Activated gamma-delta T cell (primary cell): ENCODE measurements at places on chromosomes 1 and 21.

GRCh38 chr1:154253671-154254070 is 18.8 kb upstream of the HAX1 start:
- DNase-seq, result no peak

DNA sequence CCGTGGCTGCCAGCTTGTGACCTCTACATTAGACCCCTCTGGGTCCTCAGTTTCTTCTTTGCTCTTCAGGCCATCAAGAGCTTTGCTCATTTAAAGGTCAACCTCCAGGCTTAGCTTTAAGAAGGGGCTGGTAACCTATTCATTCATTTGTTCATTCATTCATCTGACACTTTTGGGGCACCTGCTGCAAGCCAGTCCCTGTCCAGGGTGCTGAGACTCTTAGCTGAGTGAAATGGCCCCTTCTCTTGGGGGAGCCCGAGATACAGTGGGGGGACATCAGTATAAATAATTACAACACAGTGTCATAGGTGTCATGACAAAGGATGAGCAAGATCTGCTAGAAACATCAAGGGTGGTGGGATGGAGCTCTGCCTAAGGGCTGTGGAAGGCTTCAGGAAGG is 10.5 kb upstream of the TTC4 start:
- no peak for DNase-seq

- no peak for DNase-seq
Measured at GRCh38 chr1:17654519-17654918, 100.6 kb upstream of the ACTL8 start.

DNA sequence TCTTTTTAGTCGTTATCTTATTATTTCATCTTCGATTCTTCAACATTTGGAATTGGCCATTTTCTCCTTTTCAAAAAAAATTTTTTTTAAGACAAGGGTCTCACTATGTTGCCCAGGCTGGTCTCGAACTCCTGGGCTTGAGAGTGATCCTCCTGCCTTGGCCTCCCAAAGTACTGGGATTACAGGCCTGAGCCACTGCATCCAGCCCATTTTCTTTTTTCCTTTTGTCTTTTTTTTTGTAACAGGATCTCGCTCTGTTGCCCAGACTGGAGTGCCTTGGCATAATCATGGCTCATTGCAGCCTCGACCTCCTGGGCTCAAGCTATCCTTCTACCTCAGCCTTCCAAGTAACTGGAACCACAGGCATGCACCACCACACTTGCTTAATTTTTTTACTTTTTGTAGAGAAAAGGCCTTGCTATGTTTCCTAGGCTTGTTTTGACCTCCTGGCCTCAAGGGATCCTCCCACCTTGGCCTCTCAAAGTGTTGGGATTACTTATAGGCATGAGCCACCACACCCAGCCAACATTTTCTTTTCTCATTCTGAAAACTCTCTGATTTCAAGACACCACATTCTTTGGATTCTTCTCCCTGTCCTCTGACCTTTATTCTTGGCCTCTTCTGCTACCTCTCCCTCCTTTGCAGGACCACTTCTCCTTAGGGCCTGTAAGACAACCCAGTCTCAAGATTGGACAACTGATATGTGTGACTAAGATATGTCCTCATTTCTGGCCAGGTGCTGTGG is 6.0 kb upstream of the MAP1LC3C start:
- no peak for DNase-seq

DNA sequence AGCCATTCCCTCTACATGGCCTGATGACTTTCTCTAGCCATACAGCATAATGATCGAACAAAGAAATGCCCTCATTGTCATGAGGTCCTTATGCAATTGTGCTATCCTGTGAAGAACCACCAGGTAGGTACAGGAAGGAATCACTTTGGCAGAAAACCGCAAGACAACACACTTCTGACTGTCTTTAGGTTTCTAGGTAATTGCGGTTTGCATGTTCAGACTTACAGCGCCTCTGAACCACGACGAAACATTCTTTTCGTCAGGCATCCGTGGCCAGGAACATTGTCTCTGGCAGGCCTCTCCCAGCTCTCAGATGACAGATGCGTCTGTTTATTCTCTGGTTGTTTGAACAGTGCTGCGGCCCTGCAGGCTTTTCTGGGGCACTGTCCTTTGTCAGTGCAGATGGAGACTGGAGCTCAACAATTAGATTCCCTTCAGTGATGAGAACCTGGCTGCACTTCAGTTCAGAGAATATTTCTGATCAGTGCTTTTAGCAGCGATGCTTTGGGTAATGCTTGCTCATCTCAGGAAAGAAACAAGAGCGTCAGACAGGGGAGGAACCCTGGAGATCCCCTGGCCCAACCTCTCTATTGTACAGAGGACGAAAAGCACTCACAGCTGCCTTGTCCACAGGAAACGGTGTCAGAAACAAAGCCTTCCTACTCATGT is 63.4 kb downstream of the B3GALT5 start:
- no peak for DNase-seq

DNA sequence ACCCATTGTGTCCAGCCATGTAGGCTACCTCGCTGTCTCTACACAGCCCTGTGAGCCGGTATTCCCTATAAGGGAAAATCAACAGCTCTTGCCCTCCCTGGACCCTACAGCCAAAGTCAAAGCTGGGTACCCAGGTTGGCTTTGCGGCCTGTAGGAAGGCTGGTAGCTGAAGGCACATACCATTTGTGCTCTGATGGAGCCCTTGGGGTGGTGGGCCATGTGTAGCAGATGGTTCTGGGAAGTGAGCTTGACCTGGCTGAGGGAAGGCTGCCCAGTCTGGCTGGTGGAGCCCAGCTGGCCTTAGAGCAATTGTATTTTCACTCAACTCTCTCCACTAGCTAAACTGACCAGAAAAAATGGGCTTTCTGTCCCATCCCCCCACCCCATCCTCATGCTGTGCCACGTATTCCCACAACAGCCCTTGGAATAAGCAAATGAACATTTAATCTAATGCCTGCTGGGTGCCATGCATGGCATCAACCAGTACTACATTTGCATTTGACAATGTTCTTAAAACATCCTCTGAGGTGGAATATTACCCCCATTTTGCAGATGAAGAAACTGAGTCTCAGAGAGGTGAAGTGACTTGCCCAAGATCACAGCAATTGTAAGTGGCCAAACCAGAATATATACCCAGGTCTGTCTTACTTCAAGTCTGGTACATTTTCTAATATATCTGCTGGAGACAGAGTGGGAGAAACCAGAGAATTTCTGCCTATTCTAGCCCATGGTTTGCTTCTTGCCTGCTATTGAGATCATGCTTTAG is 56.8 kb downstream of the NDUFS5 start:
- no peak for DNase-seq

DNA sequence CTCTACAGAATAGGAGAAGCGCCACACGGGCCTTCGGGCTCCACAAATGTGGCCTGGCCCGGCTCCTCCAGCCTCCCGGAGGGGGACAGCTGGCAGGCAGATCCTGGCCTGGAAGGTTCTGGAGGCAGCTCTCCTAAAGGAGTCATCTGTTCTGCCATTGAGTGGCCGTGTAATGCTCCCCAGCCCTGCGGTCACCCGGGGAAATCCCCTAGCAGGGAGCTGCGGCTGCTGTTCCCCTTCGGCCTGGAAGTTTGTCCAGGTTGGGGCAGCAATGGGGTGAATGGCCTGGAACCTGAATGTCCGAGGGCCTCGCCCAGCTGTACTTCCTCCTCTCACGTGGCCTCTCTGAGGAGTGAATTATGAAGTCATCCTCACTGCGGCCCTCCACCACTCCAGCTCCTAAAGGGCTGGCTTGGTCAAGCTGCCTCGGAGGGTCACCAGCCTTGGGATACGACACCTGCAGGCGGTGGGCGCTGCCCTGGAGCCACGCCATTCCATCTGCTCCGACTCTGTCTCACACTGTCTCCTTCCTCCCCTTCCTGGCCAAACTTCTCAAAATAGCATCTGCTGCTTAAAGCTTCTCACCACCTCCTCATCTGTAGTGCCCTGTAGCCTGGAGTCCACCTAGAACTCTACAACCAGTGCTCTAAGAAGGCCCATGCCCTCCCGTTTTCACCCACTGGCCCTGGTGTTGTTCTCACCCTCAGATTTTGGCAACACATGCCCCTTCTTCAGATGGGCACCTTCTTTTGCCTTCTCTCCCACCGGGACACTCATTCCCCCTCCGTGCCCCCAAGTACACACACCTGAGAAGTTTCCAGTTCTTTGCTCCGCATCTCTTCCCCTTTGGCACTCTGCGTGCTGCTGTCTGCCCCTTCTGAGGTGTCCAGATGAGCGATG is 54.4 kb upstream of the TMPRSS2 start:
- no peak for DNase-seq

- DNase-seq, result no peak
Measured at GRCh38 chr1:20660847-20661206, 342 bp downstream of the DDOST start.

DNA sequence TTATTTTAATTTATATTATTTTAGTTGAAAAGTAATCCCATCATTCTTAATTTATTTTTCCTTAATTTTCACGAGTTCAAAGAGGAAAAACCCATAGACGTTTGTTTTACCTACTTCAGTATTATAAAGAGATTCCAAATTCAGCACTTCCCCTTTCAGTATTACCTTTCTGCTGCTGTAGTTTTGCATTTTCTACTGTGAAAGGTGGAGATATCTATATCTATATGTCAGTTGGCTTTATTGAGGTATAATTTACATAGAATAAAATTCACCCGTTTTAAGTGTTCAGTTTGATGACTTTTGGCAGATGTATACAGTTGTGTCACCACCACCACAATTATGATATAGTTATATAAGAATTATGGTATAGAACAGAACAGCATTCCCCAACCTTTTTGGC is 33.0 kb downstream of the MAST2 start:
- no peak for DNase-seq

DNA sequence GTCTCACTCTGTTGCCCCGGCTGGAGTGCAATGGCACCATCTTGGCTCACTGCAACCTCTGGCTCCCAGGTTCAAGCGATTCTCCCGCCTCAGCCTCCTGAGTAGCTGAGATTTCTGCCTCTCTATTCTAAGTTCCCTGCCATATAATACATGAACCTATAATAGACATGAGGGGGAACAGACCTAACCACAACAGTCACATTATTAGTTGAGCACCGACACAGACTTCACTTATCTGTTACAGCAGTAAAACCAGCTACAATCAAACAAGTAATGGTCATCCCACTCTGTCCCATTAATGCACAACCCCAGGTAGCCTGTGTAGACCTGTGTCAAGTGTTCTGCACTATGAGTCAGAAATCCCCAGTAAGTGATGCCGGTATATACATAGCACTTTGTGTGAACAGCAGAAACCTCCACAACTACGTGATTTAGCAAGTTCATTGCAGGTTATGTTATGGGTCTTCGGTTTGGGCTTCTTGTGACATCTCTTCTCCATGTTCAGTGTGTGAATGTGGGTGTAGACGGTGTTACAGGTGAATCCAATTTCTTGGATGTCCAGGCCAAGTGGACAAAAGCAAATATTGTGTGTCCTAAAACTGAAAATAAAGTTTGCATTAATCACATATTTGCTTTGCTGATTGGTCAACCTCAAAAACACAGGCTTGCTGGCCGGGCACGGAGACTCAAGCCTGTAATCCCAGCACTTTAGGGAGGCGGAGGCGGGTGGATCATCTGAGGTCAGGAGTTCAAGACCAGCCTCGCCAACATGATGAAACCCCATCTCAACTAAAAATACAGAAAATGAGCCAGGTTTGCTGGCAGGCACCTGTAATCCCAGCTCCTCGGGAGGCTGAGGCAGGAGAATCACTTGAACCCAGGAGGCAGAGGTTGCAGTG is 3.6 kb downstream of the MMACHC start:
- DNase-seq, result no peak
